ENCODE measurements at places on chromosomes 11 and 22. TPM values are rescaled to one million over a fixed set of nuclear protein-coding genes. Genes with fewer than 3 reads are reported as not detected.

- no peak for DNase-seq
Observed at GRCh38 chr11:32643526-32643925, 59.9 kb downstream of the EIF3M start.

DNA sequence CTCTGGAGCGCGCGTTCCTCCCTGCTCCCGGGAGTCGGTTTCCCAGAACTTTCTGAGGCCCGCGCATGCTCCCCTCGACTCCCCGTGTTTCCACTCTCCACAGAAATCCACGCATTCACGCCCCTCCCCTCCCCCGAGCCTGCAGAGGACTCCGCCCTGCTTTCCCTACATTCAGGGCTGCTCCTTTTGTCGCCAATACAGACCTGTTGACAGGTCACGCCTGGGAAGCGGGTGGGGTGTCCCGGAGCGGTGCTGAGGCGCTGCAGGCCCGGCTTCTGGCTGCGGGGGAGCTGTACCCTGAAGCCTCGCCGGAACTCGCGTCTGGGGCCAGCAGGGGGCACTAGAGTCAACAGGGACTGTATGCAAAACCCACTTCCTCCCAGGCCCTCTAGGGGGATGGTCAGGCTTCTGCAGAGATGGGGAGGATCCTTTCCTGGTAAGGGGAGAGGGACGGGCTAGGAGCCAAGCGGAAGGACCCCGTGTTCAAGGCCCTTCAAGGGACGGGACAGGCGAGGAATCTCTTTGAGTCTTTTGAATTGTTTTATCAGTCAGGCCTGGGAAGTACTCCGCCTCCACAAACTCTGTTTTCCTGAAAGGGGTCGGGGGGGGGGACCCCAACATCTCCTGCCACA, at the start of gene PRAME:
TSS of gene PRAME (minus strand) at position 294 of the 632 bp plus-strand sequence. CDS start 2,433 bp downstream, outside the sequence.
- DNase-seq, result peak; percentile 82

GRCh38 chr22:20843501-20843900, 15.1 kb downstream of the PI4KA start:
- DNase-seq, result no peak

DNA sequence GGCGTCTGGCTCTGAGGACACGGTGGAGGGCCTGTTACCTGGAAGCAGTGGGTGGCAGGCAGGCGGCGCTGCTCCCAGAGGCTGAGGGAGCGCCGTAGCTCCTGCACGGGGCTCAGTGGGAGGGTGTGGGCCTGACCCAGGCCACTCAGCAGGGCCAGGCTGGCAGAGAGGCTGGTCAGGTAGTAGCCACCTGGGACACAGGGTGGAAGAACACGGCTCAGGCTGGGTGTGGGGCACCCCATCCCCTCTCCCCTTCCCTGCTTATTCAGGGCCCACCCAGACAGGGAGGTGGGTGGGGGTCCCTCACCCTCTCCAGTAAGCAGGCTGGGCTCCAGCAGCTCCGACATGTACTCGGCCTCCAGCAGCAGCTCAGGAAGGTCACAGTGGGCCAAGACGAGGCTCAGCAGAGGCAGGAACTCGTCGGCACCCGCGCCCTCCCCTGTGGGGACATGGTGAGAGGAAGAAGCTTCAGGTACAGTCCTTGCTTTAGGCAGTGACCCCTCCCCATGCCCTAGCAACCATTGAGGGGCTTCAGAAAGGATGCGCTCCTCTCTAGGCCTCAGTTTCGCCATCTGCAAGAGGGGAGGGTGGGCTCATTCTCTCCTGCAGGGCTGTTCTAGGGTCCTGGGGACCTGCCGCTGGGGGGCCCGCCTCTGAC, 2.9 kb downstream of the RIN1 start:
- DNase-seq, result no peak

GRCh38 chr11:16359369-16359768, 3.0 kb upstream of the SOX6 start:
- DNase-seq, result no peak

DNA sequence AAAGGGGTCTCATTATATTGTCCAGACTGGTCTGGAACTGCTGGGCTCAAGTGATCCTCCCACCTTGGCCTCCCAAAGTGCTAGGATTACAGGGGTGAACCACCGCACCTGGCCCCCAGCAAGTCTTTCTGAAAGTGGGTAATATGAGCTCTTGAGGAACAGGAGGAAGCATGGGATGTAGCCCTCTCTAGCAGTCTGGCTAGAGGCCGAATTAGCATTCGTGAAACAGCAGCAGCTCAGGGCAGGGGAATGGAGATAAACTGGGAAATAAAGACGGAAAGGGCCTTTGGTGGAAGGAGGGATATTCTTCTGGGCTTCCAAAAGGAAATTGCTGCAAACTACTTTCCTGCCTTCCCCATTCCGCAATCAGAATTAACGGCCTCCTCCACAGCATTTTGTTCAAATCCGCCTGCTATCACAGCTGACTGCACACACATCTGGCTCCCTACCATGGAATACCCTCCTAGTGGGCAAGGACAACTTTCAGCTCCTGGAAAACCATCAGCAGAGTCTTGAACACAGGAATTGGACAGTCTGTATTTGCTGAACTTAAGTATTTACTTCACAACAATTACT, 44.3 kb downstream of the MICAL3 start:
- no peak for DNase-seq

Gene MS4A4E
- not detected for total RNA-seq
